ENCODE measurements at places on chromosomes 2 and 18.

GRCh38 chr2:237895544-237896506 is 36.4 kb downstream of the RAMP1 start:
- DNase-seq = no peak

GRCh38 chr18:37249171-37249886 is 316.3 kb downstream of the CELF4 start:
- no peak for DNase-seq

GRCh38 chr2:174859563-174860169 is 95.4 kb upstream of the CHRNA1 start:
- DNase-seq = no peak

- DNase-seq = no peak
These were observed 4.4 kb downstream of the HIBCH start for GRCh38 chr2:190315273-190315672.

GRCh38 chr2:234289834-234290590 is 206.9 kb downstream of the ARL4C start:
- no peak for DNase-seq

- no peak for DNase-seq
These were observed 94.9 kb downstream of the KCTD1 start for GRCh38 chr18:26453386-26453901.

GRCh38 chr18:49862656-49863385 is 49.5 kb upstream of the ACAA2 start:
- no peak for DNase-seq

- no peak for DNase-seq
These were observed 71.5 kb downstream of the EDAR start for GRCh38 chr2:108917526-108917925.

GRCh38 chr2:3214806-3215404 is 162.7 kb downstream of the EIPR1 start:
- DNase-seq = no peak

DNA sequence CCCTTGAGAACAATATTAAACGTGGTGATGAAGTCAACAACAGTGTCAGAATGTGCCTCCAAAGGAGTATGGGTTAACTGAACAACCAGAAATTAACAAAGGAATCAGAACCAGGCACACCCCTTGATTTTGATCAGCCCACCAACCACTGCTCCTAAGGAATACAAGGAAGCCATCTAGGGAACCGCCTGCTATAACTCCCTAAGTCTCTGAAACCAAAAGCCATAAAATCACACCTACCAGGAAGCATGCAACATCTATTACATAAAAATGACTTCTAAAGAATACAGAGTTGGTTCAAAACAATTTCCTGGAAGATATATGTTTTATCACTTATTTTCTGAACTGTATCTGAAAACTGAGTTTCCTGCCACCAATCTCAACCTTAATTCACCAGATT is 360.0 kb downstream of the EPHA4 start:
- no peak for DNase-seq

DNA sequence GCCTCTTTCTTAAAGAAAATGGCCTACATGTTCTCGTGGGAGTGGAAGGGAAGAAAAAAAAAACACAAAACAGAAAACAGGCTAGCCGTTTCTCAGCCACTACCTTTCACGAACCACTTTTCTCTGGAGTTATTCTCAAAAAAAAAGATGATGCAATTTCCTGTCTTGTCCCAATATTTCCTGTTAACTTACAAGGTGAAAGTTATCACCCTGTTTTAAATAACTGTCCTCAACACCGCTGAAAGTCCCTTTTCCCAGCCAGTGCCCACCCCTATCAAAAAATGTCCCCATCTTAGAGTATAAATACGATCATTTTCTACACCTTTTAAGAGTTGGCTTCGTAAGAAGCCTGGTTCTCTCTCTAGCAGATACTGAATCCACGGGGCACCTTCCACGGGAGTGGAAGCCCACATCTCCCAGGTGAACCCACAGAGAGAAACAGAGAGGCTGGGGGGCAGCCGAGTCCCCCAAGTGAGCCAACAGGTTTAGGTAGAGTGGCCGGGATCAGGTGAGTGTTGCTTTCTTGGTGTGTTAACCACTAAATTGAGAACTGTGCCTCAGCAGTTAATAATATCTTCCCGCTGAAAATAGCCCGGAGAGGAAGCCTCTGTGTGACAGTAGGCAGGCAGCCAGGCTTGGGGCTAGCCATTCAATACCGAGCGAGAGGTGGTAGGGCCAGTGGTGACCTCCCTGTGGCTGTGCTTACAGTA is 15.9 kb downstream of the SMAD7 start:
- no peak for DNase-seq

- DNase-seq = no peak
These were observed 2.4 kb downstream of the SCYGR8 start for GRCh38 chr2:227748079-227748478.

DNA sequence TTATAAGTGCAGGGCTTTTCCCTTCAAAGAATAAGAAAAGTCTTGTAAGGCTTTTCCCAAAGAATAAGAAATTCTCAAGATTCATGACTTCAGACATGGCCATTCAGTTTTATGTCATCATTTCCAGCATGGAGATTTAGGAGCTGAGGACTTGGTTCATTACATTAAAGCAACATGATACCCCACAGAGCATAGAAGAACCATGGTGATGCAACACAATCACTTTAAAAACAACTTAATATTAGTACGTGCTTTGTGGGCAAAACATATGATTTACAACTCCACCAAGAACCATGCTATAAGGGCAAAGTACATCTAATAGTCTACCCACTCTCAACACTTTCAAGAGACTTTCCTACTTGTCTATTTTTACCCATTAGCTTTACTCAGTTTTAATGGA is 214.4 kb downstream of the SRBD1 start:
- no peak for DNase-seq

GRCh38 chr18:26022585-26022984 is 67.8 kb downstream of the SS18 start:
- DNase-seq = no peak

GRCh38 chr2:128258218-128258617 is 60.5 kb downstream of the HS6ST1 start:
- no peak for DNase-seq

- peak; percentile 41 for DNase-seq
These were observed 116.3 kb upstream of the SCN7A start for GRCh38 chr2:166610180-166610912.

- DNase-seq = no peak
These were observed 23.7 kb downstream of the ATOH8 start for GRCh38 chr2:85777441-85777861.

DNA sequence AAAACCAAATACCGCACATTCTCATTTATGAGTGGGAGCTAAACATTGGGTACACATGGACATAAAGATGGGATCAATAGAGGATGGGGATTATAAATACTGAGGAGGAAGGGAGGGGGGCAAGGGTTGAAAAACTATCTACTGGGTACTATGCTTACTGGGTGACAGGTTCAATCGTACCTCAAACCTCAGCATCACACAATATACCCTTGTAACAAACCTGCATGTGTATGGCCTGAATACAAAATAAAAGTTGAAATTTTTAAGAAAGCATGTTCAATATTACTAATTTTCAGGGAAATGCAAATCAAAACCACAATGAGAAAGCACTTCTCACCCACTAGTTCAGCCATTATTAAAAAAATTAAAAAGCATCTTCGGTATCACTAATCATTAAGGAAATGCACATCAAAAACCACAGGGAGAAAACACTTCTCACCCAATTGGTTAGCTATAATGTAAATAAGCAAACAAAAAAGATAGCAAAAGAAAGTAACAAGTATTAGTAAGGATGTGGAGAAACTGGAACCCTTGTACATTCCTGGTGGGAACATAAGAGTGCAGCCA is 99.3 kb upstream of the STON1 start:
- no peak for DNase-seq

GRCh38 chr2:165901620-165902298 is 51.8 kb downstream of the TTC21B start:
- DNase-seq = no peak

DNA sequence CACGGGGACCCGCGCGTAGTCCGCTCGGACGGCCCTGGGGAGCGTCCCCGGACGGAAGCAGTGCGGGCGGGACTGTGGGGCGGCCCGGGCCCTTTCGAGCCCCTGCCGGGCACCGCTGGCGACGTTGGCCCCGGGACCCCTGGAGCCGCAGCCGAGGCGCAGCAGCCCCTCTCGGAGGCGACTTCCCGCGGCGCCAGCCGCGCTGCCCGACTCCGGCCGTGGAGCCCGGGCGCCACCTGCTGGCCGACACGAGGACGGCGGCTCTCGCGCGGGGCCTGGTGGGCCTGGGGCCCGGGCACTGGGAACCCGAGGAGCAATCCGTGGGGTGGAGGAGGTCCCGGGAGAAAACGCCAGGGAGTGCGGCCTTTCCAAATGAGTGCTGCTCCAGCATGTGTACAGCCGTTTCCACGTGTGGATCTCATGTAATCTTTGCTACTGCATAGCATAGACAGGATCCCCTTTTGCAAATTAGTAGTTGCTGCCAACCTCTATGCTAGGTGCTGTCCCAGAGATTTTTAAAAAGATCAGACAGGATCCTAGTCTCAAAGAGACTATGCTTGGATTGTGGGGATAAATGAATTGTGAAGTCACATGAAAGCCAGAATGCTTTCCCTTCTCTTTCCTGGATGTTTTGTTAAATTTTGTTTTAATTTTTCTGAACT is 4.0 kb downstream of the ID2 start:
- DNase-seq = peak; percentile 82

DNA sequence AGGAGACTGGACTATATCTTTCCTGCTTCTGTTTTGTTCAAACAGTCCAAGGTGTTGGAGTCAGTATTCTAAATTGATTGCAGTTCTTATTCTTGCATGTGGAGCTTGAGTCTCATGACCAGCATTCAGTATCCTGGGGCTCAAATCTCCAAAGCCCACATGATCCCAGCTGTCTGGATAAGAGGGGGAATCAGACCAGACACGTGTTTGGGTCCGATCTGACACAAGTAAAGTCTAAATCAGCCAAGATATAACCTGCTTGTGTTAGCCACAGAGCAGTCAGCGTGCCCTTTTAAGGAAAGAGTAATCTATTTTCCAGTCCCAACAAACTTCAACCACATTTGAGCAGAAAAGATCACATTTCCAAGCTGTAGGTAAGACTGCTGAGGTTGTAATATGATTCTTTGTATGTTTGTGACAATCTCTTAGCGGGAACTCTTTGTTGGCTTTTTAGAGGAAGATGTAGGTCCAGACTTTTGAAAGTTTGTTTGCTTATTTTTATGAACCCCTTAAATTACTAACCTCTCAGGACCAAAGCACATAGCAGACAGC is 334.6 kb downstream of the SLC4A3 start:
- DNase-seq = no peak

GRCh38 chr2:63121055-63121834 is 70.6 kb downstream of the OTX1 start:
- DNase-seq = no peak

DNA sequence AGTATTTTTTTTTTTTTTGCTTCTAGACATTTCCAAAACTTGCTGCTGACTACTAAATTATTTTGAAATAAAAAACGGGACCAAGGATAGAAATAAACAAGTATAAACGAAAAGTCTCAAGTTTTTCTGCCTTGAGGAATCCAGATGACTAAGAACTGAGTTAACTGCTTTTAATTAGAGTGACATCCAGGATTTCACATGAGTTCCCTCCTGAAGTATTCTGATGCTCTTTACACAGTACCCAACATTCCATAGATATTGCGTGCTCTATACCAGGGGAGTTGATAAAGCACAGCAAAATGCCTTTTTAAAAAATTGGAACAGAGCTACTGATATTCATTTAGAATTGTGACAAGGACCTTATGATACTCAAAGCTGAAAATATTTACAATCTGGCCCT is 618.0 kb downstream of the CCDC85A start:
- no peak for DNase-seq

DNA sequence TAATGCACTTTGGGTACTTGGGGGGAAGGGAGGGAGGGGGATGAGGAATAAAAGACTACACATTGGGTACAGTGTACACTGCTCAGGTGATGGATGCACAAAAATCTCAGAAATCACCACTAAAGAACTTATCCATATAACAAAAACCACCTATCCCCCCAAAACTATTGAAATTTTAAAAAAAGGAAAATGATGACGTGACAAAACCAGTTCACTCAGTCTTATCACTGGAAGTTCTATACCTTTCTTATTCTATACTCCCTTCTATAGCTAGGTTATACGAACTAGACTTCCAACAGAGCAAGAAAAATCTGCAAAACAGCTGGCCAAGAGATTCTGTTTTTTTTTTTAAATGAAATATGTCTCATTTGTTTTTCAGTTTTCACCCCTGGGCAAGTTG is 20.8 kb downstream of the DYNAP start:
- DNase-seq = no peak

DNA sequence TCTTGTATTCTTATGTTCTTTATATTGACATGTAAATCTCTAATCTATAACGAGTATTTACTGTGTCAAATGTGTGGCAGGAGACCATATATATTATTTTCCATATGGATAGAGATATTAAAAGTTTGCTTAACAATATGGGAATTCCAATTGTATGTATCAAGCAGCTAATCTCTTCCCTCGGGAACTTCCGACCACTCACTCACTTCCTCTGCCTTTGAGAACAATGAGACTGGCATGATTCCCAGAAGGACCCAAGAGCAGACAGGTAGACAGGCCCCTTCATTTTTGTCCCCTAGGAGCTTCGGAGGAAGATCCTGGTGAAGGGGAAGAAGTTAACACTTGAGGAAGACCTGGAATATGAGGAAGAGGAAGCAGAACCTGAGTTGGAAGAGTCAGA is 24.1 kb downstream of the PLCD4 start:
- DNase-seq = no peak

- no peak for DNase-seq
These were observed 67.3 kb downstream of the TMEM237 start for GRCh38 chr2:201575971-201576370.

DNA sequence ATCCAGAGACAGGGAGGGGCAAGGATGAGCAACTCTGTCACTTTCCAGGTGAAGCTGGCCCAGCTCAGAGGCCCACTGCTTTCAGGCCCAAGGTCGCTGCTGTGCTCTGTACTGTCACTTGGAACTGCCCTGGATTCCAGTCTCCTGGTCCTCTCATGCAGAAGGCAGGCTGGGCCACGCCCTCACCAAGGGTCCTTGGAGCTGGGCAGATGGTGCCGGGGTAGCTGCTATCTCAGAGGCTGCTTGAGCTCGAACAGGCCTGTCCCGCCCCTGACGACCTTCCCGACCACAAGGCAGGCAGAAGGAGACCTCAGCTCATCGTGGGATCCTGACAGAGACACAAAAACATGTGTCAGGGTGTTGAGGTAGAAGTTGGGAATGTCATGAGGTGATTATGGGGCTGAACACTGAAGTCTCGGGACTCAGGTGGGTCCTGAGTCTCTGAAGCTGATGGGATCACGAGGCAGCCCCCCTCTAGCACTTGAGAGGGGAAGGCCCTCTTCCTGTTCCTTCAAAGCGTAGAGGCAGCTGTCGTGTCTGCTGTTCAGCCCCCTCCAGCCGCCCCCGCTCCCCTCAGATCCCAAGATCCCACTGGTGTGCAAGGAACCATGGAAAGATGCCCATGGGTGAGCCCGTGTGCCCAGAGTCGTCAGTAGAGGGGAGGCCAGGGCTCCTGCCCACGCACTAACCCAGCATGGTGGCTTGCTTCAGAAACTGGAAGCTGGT is 78.3 kb downstream of the POLR1A start:
- DNase-seq = no peak

GRCh38 chr2:215878476-215879063 is 134.8 kb downstream of the MREG start:
- no peak for DNase-seq
